ENCODE measurements at places on chromosomes 16 and 17.
A peak's percentile ranks its signal among the peaks of the same experiment; 100 is the strongest.

GRCh38 chr16:19282101-19282500, 3.4 kb upstream of the CLEC19A start:
- no peak for DNase-seq

- peak; percentile 83 for DNase-seq
Measured at GRCh38 chr17:50689251-50689650, 18.5 kb downstream of the ANKRD40 start.

GRCh38 chr17:385178-385835, 32.7 kb upstream of the RPH3AL start:
- no peak for DNase-seq

DNA sequence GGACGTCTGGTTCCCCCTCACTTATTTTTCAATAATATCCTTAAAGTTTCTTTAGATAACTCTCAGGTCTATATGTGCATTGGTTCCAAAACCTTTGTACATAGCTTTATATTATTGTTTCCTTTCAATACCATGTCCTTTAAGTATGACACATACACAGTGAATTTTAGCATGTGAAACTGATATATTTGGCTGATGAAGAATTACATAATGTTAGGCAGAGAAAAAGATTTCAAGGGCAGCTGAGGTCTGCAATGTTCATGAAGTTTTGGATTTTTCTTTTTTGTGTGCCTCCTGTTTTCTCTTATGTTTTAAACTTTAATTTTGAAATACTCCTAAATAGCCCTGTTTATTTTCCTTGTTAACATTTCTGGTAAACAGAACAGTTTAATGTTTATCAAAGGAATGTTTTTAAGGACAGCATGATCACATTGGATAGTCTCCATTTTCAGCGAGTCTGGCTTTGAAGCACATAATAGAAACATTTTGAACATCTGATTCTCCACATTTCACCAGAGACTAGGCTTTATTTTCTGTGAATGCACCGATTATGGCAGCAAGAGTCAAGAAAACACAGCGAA, 32.9 kb upstream of the FBXO47 start:
- DNase-seq: no peak

- no peak for DNase-seq
Measured at GRCh38 chr16:19861133-19861532, 23.5 kb downstream of the GPRC5B start.

DNA sequence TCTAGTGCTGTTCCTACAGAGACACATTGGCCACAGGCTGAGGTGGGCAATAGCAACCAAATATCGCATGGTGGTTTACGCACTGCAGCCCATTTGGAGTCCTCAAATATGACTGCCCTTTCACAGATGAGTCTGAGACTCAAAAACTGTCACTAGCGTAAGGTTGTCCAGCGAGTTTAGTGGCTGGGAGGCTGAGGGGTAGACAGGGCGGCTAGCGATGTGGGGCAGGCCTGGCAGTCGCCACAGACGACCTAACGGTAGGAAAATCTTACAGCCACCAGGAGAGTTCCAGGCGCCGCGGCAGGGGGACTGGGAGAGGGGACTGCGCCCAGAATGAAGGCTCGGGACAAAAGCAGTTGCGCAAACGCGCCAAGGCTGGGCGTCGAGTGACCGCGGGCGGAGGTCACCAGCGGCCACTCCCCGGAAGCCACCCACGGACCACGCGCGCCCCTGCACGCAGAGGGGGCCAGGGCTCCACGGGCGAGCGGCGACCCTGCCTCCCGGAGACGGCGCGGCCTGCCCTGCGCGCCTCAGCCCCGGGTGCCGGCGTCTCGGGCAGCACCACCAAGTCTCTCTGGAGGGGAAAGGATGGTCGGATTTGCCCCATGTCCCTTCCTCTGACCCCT, 699 bp upstream of the MAP1LC3B start:
- no peak for DNase-seq

DNA sequence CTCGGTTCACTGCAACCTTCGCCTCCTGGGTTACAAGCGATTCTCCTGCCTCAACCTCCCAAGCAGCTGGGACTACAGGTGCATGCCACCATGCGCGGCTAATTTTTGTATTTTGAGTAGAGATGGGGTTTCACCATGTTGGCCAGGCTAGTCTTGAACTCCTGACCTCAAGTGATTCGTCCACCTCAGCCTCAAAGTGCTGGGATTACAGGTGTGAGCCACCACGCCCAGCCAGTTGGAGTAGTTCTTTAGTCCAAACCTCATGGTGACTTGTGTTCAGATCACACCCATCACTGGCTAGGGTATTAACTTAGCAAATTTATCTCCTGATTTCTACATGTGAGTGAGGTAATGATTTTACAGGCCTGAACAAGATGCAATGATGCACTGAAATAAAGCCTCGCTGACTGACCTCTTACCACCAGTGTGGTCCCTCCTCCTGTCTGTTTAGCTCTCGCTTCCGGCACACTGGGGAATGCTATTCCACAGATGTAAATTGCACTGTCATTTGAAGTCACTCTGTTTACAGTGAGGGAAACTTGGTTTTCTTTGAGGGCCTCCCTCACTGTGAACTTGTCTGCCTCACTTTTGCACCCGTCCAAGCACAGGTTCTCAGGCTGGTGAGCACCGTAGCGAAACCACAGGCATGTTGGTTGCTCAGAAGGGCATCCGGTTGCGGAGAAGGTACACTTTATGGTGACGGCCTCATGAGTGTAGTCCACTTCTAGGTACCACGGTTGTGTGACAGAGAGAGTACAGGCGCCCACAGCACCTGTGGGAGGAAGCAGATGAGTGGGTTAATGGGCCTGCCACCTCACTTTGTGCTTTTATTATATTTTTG, 5.5 kb downstream of the IGSF6 start:
- no peak for DNase-seq

DNA sequence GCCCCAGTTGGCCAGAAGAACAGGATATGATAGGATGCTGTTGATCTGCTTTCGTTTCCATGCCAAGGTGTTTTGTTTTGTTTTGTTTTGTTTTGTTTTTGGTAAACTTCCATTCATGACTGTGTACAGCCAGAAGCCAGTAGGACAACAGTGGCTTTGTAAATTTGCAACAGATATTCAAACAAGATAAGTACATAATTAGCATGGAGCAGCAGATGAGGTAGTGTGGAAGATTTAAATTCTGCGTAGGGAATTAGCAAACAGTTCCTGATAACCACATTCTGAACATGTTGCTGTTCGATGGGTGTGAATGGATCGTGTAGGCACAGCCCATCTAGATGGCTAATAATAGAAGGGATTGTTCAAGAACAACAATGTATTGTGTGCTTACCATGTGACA, 1080.1 kb upstream of the RBFOX1 start:
- DNase-seq: no peak

DNA sequence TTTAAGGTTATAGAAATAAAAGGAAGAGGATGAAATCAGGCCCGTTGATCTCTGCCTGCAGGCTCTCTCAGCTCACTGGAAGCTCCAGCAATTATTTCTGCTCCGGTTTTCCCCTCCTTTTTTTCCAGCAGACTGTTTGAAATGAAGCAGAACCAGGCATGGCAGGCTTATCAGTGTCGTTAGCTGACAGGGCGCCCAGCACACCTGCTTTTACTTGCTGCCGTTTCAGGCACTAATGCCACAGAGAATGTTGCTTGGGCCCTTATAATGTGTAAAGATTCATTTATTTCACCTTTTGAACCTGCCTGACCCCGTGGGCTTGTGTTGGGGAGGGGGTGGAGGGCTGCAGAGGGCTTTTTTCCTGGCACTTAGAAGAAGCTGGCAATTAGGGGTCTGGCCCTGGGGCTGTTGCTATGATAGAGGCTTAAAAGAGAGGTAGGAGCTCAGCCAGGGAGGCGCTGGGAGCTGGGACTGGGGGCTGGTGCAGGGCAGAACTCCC, 108.1 kb downstream of the IRX3 start:
- DNase-seq: peak; percentile 11

GRCh38 chr17:77096570-77097214, 44.1 kb upstream of the SEC14L1 start:
- peak; percentile 58 for DNase-seq

GRCh38 chr17:37322826-37323561, 52.8 kb upstream of the C17orf78 start:
- no peak for DNase-seq

DNA sequence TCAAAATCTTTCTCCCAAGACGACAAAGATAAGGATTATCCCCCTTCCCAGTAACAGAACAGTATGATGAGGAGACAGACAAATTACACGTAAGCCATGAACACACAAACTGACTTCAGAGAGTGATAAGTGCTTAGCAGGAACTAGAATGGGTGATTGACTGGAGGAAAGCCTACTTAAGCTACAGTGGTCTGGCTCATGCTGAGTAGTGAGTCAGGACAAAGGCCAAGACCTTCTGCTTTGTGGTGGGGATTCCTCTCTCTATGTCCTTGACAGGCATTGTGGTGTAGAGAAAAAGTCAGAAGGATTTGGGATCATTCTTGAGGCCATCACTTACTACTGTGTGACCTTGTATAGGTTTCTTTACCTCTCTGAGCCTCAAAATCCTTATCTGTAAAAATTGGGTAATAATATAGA, 381.9 kb upstream of the CCL2 start:
- DNase-seq: peak; percentile 49

DNA sequence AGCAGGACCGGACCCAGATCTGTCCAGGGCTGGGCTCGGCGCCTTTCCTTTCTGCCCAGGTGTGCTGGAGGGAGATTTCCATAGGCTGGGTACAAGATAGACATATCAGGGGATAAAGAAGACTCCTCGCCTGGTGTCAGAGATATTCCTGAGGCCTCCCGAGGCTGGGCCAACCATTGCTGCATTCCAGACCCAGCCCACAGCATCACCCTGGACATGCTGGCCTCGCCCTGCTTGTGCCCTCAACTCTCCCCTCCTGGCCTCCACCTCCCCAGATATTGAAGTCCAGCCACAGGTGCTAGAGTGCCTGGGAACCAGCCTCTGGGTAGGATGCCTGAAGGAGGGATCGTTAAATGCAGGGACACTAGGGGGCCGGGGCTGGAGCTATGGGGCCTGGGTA, 2.1 kb downstream of the CD300LG start:
- DNase-seq: no peak

- no peak for DNase-seq
Measured at GRCh38 chr16:3596101-3596861, 15.1 kb downstream of the SLX4 start.

DNA sequence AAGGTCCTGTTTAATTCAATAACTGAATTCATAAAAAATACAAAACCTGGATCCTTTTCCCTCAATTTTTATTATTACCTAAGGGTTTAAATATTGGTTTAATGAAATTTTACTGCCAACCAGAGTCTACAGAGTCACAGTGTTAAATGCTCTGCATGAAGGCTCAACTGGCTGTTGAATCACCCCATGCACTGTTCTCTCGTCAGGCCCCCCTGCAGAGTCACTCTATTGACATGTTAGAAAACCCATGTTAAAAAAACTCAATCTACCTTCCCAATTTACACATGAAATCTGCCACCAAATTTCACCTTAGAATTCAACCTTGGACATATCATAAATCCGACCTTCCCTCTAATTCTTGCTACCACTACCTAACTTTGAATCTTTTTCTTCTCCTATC, 43.3 kb upstream of the ULK2 start:
- no peak for DNase-seq

- no peak for DNase-seq
Measured at GRCh38 chr16:7270823-7271222, 61.8 kb upstream of the RBFOX1 start.

- no peak for DNase-seq
Measured at GRCh38 chr17:49522357-49522890, 27.3 kb downstream of the NGFR start.

- no peak for DNase-seq
Measured at GRCh38 chr16:26857371-26857770, 209.4 kb upstream of the C16orf82 start.
